CD4-positive, alpha-beta T cell treated with Interleukin-6 at 100 ng/mL for 8 hours (primary cell): ENCODE measurements at places on chromosomes 2 and 18.

GRCh38 chr2:219045937-219046550 is 4.7 kb upstream of the CFAP65 start:
- DNase-seq, result no peak

DNA sequence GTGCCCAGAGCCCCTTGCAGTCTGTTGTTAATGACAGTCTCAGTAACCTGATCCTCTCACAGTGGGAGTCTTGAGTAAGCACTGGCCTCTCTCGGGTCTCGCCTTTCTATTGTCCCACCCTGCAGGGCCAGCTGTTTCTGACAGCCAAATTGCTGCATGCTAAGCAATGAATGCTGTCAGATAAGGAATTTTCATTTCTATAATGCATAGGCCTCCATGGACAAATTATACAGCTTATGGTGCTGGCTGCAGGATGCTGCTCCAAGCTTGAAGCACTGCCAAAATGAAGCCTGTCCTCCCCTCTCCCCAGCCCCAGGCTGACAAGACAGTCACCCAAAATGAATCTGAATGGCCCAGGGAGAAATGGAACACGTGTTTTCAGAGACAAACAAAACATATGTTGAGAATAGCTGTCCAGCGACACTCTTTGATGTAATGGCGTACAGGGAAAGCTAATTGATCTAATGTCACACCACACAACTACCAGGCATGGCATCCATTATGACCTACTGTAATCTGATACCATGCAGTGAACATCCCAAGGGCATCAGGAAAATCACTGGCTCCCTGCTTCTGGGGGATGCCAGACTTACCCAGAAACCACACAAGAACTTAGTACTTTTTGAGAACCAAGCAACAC is 36.8 kb downstream of the ACVR1 start:
- DNase-seq, result no peak

DNA sequence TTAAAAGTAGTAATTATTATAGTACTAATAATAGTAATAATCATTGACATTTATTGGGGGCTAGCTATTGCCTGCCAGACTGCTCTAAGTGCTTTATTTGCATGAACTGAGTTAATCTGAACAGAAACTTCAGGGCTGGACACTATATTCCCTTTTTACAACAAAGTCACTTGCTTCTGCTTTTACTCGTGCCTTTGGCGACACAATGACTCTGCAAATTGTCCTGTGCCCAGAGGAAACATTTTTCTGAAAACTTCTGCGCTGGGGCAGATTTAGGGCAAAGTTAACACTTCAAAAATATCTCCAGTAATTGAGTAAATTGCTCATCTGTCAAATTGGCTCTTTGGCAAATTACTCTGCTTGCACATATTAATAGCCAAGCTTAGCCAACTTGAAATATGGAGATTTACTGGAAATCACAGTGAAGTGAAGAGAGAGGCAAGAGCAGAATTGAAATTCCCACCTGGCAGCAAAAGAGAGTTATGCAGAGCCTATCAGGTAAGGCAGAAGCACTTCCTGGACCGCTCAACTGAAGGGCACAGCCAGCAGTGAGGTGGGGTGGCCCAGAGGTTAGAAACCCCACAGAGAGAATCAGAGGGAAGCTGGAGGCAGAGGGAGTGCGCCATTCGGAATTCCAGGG is 36.3 kb downstream of the BMP10 start:
- DNase-seq, result no peak

DNA sequence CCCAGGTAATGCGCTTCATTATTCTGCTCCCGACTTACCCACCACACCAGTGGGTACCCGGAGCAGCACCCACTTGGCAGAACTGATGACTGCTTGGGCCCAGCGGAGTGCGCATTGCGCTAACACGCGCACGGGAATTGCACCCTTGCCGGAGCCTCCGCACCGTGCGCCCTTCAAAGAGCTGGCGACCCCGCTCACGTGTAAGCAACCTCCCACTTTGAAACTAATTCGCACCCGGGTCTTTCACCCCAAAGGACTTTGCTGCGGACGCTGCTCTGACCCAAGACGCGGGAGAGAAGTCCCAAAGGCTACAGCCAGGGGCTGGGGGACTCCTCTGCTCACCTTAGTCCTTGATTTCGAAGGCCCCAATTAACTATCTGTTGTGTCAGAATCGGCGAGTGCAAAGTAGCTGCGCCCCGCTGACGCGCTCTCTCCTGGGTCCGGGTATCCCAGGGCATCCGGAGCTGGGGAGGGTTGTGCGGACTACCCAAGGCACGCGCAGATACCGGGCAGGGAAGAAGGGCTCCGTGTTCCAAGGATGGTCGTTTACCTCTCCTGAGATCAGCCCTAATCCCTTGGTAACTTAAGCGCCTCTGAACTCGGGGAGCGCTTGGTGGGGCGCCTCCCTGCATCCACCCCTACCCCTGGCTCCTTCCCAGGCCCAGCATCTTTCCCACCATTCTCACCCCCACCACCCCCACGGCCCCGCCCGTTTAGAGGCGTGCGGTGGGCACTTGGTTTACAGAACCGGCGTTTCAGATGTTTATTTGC is 13.1 kb upstream of the SATB2 start:
- no peak for DNase-seq

GRCh38 chr18:79965119-79965902 is 868 bp downstream of the HSBP1L1 start:
- DNase-seq, result no peak

- DNase-seq, result no peak
Observed at GRCh38 chr2:9287400-9288045, 80.9 kb downstream of the ASAP2 start.
